ENCODE measurements at places on chromosomes 7 and 10.

GRCh38 chr10:128729910-128730420 lies 603.7 kb upstream of the MKI67 start:
- DNase-seq = no peak

DNA sequence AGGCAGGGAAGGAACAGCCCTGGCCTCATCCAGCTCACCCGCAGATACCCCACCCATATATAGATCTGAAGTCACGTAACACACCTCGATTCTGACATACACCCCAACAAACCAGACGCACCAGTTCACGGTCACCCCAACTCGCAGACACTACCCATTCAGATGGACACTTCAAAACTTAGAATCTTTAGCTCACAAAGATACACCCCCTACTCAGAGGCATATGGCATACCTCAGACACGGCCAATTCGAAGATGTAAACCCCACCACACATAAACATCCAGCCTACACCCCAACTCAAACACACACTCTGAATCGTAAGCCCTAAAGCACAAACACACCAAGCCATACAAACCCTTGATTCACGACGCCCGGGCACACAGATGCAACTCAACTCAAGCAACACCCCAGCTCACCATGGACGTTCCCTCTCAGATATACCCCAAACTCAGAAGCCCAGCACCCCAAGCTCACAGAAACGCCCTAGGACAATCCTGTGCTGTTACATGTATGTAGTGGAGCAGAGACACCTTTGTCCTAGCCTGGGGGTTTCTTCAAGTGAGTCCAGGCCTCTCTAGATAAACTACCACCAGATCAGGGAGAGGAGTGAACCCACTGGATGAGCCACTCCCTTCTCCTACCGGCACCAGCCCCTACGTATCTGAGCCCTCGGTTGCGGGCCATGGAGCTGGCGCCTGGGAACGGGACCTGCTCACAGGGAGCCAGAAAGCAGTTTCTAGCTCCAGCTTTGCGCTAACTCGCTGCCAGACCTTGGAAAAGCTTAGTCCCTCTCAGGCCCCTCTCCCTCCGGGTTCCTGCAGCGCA lies 8.8 kb downstream of the PSD start:
- DNase-seq = no peak

- DNase-seq = peak; percentile 16
These were observed 489.0 kb downstream of the GATA3 start for GRCh38 chr10:8543361-8544056.

DNA sequence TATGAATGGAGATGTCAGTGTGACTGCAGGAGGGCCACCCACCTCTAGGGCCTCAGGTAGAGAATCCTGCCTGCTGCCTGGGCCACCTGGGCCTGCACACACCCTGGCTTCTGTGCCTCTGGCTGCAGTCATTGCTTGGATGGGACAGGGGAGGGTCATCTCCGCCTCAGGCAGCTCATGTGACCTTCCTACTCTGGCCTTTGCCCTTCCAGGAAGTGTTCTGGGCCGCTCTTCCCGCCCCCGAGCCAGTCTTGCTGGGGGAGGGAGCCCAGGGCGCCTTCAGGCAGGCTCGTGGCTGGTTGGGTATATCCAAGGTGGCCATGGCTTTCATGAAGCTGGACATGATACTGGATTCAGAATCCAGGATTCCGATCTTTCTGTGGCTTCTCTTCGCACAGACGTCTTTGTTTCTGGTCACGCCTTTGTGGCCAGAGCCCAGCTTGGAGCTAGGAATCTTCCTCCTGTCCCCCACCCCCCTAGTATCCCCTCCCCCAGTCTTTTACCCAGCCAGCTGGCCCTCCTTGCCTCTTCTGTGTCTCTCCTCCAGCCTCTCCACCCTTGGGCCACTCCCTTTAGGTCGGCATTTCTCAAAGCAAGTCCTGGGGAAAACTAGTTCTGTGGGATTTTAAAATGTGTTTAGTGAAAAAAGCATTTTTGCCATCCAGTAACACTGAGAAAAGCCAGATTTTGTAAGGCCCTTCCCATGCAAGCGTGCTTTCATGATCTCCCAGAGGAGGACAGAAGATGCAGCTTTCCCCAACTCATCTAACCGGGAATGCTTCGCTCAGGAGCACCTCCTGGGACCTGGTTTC lies 119.6 kb downstream of the ZMIZ1 start:
- DNase-seq = no peak

DNA sequence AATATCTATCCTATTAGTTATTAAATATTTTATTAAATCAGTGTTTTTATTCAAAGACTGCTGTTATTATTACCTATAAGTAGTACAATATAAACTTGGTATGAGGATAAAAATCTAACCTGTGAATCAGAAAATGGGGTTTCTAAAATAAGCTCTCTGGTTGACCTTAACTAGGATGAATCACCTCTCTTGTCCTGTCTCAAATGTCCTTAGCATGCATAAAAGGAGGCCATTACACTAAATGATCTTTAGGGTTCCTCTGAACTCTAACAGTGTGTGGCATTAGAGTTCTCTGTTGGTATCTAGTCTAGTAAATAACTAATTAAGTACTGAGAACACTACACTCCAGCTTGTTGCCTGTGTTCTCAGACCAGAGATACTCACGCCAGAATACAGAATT lies 143.1 kb upstream of the LRRTM3 start:
- no peak for DNase-seq

GRCh38 chr10:17961551-17962422 lies 10.1 kb downstream of the SLC39A12 start:
- DNase-seq = no peak

GRCh38 chr10:22791665-22792064 lies 77.3 kb upstream of the PIP4K2A start:
- no peak for DNase-seq

- no peak for DNase-seq
These were observed 47.3 kb upstream of the C7orf33 start for GRCh38 chr7:148543302-148543701.

DNA sequence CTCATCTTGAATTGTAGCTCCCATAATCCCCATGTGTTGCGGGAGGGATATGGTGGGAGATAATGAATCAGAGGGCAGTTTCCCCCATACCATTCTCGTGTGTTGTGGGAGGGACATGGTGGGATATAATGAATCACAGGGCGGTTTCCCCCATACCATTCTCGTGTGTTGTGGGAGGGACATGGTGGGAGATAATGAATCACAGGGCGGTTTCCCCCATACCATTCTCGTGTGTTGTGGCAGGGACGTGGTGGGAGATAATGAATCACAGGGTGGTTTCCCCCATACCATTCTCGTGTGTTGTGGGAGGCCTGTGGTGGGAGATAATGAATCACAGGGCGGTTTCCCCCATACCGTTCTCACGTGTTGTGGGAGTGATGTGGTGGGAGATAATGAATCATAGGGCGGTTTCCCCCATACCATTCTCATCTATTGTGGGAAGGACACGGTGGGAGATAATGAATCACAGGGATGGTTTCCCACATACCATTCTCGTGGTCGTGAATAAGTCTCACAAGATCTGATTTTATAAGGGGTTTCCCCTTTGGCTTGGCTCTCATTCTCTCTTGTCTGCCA lies 271.0 kb downstream of the MAD1L1 start:
- DNase-seq = no peak

- DNase-seq = peak; percentile 56
These were observed 2.2 kb downstream of the ANXA11 start for GRCh38 chr10:80202934-80203834.

DNA sequence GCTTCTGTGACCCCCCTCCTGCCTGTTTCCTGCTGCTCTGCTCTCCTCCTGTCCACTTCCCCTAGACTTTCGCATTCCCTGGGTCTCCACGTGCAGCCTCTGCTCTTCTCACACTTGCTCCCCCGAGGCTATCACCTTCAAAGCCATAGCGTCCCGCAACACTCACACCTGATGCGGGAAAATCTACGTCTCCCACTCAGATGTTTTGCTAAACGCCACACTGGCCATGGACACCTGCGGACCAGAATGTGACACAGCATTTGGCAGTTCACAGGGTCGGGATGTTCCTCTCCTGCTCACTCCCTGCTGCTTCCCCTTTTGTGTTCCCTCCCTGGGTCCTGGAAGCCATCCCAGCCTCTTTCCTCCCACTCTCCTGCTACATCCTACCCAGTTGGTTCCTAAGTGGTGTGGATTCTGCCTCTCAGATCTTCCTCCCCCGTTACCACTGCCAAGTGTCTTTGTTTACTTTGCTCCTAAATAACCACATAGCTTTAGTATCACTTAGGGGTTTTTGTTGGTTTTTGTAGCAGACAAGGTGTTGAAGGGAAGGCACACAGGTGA lies 33.7 kb upstream of the RBM33 start:
- no peak for DNase-seq

DNA sequence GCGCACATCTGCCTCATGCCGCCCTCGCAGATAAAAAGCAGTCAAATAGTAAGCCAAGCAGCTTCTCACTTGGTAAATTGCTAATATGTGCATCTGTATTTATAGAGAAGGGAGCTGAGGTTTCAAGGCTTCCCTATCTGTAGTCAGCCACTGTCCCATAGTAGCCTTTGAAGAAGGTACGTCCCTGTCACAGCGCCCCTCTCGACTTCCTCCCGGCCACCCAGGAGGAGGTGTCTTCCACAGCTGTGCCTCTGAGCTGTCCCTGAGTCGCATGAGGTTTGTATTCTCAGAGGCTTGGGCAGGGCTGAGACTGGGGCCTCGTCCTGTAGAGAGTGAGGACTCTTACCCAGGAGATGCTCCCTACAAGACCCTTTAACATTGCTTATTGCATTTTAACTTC lies 49.0 kb downstream of the SPOCK2 start:
- DNase-seq = no peak

GRCh38 chr10:19974138-19974537 lies 157.9 kb downstream of the PLXDC2 start:
- DNase-seq = no peak

DNA sequence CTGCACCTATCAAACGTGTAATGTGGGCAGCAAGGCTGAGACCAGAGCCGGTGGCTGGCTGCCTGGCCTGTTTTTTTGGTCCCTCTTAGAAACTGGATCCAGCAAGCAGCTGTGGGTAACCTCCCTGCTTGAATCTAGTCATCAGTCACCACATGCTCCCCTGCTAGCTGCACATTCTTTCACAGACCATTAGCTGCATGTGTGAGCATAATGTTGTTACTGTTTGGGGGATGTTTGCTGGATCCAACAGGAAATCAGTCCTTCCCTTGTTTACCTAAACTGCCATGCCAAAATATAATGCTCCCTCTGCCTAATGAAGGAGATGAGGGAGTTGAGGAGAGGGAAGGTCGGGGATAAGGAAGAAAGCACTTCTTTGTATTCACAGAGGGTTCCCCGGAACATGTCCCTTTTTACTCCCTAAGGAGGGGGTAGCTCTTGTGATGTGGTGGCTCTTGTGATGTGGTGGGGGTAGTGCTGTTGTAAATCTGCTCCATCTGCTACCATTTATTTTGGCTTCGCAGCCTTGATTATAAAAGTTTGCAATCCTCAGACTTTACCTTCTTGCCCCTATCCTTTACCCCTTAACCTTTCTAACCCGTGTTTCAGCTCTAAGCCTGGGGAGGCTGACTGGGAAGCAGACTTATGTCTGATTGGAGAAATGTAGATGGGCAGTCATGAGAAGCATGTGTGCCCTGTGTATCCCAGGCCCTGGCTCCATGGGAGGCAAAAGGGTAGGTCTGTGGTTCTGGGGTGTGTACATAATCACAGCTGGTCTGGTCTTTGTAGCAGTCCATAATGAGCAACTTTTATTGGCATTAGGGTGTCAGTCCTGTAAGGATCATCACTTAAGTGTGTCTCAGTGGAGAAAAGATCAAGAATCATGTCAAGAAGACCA lies 20.8 kb downstream of the LOXL4 start:
- no peak for DNase-seq

DNA sequence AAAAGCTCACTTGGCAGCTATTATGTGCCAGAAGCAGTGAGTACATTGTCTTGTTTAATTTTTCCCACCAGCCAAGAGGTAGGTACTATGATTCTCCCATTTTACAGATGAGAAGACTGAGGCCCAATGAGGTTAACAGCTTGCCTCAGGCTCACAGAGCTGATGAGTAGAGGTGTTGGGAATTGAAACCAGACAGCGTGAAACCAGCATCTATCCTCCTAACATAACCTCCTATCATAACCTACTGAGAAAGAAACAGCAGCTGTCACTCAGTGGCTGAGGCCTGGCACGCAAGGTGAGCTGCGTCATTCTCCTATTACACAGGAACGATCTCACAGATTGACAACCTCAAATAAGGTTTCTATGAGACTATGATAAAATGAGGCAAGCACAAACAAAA lies 6.2 kb downstream of the PYROXD2 start:
- DNase-seq = no peak

- DNase-seq = no peak
These were observed 85.9 kb downstream of the CDK6 start for GRCh38 chr7:92750447-92750839.

All from HEK293T (cell line).